ENCODE measurements at places on chromosomes 3 and 15.
A peak's percentile ranks its signal among the peaks of the same experiment; 100 is the strongest.

GRCh38 chr3:16373341-16373946, 108.4 kb downstream of the OXNAD1 start:
- DNase-seq, result no peak

DNA sequence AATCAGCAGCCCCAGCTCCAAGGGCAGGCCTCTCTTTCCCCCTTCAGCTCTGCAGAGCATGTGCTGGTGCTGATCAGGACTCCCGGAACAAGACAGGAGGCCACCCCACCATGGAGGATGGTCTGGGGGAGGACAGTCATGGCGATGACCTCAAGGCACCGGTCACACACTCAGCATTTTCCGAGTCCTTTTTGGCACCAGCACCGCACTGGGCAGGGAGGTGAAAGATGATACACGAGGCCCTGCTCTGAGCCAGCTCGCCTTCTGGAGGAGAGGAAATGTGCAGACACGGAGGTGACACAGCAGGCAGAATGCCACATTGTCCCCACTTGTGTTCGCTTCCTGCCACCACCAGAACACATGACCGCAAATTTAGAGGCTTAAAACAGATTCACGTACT, 61.8 kb upstream of the SEC61A1 start:
- no peak for DNase-seq

GRCh38 chr3:121735047-121735696, 14.4 kb downstream of the GOLGB1 start:
- no peak for DNase-seq

- DNase-seq, result no peak
These were observed 100.8 kb downstream of the EEFSEC start for GRCh38 chr3:128254066-128254590.

DNA sequence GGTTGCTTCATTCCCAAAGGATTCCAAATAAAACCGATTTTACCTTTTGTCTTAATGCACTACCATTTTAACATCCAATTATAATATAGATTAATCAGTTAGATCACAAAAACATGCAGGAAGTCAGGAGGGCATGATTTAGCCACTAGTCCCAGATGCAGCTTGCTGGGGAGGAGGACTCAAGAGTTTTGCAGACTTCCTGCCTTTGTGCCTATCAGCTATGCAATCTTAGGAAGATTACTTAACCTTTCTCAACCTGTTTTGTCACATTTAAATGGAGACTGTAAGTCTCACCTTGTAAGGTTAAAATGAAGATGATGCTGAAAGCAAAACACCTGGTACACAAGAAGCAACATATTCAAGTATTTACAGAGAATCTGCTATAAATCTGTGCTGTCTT, 242.4 kb upstream of the GOLIM4 start:
- no peak for DNase-seq

DNA sequence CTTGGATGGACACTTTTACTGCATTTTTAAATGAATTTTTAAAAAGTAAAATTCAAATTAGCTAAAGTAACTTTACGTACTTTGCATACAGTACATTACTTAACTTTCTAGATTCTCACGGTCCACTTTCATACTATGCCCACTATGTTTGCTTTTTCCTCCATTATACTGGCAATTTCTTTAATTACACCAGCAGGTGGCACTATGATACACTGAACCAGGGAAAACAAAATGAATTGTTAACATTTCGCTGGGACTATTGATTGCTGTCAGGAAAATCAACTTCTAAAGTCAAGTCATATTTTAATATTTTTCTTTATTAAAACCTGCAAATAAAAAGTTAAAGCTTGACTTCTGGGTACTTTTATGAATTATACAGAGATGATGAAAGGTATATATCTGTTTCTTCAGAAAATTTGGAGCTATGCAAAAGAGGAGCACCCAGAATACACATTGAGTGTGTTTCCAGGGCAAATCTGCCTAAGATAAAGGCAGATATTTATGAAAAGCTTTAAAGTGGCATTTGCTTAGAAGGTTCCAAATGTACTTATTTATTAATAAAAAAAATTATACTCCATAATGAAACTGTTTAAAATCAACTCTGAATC, 21.8 kb upstream of the POU1F1 start:
- peak; percentile 47 for DNase-seq

DNA sequence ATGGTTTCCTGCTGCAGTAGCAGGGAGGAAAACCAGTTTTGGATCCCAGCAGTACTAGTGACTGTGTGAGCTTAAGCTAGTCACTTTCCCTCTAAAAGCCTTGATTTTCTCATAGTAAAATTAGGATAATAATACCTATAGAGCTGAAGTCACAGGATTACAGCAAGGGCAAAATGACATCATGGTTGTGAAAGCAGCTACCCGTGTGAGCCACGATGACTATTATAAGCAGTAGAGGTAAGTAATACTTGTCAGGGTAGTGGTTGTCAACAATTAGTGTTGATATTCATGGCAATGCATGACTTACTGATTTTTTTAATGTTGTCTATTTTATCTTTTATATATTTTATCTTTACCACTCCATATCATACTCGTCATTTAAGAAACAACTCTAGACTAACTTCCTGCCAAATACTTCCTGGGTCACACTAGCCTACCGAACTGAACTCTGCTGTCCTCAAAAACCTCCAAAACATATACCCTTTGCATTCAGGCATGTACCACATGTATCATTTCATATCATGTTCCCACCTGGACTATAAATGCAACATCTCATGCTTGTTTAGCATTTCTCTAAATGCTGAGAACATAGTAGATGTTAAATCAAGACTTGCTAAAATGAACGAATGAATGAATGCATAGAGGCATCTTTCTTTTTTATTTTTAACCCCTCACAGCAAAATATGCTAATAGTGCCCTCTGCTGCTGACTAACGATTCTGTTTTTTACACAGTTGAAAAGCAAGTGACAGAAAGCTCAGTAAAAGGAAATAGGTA, 172.6 kb downstream of the P3H2 start:
- peak; percentile 47 for DNase-seq

DNA sequence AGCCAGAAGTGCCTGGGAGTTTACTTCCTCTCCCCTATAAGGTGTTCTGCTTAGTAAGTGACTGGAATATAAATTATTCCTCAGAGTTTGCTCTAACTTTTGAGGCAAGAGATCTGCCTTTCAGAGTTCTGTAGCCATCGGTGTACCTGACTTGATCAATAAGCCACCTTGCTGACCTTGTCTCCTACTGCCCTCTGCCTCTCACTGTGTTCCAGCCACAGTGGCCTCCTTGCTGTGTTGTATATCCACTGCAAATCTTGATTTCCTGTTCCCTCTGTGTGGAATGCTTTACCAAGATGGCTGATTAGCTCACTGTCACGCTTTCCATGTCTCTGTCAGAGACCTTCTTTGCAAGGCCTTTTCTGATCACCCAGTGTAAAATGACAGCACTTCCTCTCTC, 442.4 kb downstream of the SQOR start:
- DNase-seq, result no peak

DNA sequence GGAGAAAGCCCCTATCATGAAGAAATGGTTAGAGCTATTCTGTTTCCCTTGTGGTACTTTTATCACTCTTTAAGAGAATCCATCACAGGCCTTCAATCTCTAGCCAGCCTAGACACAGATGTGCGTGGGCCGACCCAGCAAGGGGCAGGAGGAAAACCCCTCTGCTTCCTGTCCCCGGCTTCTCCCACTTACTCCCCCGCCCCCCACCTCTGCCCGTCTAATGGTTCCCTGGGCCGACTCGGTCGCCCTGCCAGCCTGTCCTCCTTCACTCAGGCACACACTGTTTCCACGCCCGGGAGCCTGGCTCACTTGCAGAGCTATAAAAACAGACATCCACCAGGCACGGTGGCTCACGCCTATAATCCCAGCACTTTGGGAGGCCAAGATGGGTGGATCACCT, 58.3 kb upstream of the TFRC start:
- DNase-seq, result no peak

DNA sequence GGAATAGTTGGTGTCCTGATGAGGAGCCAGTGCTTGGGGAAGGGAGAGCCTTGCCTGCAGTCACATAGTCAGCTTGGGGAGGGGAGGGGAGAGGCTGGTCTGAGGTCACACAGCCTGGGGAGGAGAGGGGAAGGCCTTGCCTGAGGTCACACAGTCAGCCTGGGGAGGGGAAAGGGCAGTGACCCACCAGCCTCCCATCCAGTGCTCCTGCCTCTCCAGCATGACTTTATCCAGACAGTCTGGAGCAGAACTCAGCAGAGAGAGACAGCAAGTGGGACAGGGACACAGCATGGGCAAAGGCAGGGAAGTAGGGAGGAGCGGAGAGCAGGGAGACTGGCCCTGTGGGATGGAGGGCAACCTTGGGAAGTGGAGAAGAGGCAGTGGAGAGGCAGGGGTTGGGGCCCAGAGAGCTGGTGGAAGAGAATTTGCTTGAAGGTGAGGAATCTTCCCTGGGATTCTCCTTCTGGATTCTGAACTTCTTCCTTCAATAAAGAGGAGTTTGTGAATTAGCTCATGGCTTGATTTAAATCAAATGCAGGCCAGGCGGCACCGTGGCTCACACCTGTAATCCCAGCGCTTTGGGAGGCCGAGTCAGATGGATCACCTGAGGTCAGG, 64.5 kb downstream of the CORO2B start:
- DNase-seq, result no peak

GRCh38 chr3:155388417-155388816, 94.9 kb upstream of the STRIT1 start:
- DNase-seq, result no peak

Data from ACHN (cell line).